Uterus (tissue), 4 donors: ENCODE measurements at places on chromosomes 5 and 9. TPM values are rescaled to one million over a fixed set of nuclear protein-coding genes. Genes with fewer than 3 reads are reported as not detected.

DNA sequence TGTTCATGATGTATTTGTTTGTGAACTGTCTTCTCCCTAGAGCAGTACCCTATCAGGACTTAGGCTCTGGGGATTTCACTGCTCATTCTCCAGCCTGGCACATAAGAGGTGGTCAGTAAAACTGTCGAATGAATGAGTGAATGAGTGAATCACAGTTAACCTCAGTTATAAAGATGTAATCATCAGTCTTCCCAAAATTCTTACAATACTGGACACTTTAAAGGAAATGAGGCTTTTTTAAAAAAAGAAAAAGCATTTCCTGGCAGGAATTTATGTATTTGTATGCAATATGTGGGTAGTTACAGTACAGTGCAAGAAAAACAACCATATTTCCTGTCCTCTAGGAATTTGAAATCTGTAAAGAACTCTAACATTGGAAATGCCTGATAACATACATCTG lies 59.6 kb downstream of the RAI14 start:
- no peaks in the 10 kb centered on the region for H3K36me3 ChIP-seq
- no peaks in the 10 kb centered on the region for H3K4me1 ChIP-seq
- H3K27me3 ChIP-seq = no peaks in the 10 kb centered on the region
- H3K27ac ChIP-seq = peak overlapping the region; percentile 73

DNA sequence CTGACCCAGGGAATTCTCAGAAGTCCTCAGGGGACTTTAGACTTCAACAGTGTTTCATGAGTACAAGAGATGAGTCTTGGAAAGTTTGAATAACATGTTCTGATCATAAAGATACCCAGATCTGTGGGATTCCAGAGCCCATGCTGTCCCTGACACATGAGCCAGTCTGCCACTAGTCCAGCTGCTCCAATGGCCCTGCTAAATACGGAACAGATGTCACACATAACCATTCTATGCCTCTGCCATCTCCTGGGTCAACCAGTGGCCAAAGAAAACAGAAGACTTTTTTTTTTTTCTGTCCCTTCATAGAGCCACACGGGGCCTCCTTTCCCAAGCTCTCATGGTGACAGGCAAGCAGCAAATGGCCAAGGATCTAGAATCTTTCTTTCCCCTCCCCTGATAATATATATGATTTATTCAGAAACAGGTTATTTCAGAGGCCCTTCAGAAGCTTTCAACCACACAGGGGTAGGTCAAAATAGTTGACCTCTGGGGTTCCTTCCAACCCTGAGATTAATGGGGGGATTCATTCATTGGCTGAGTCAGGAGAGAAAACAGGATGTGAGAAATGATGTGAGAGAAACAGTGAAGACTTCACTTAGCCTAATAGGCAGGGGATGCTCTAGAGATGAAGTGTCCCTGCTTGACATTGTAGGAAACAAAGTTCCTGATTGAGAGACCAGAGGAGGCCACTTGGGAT lies 367.7 kb downstream of the CDK5RAP2 start:
- DNase-seq = no peak
- no peaks in the 10 kb centered on the region for H3K27me3 ChIP-seq
- H3K4me3 ChIP-seq = no peak overlapping the region
- no peaks in the 10 kb centered on the region for H3K36me3 ChIP-seq
- H3K27ac ChIP-seq = no peak overlapping the region

DNA sequence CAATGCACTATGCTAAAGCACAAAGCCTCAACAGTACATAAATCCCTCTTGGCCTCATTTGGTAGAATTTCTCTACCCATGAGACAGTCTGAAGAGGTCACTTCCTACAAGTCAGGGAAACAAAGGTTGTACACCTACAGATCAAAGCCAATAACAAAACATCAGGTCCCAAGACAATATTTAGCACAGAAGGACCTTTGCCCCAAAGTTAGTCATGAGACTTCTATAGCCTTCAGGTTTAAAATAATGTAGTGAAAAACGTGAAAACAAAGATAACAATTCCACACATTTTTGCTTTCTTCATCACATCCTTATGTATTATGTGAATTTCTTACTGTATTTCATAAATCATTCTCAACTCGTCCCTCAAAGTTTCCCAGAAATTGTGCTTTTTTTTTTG lies 15.8 kb downstream of the AFF4 start:
- H3K27me3 ChIP-seq = no peaks in the 10 kb centered on the region
- no peak overlapping the region for H3K4me3 ChIP-seq
- H3K36me3 ChIP-seq = no peaks in the 10 kb centered on the region
- H3K4me1 ChIP-seq = no peaks in the 10 kb centered on the region
- no peak for DNase-seq
- no peak overlapping the region for H3K27ac ChIP-seq

DNA sequence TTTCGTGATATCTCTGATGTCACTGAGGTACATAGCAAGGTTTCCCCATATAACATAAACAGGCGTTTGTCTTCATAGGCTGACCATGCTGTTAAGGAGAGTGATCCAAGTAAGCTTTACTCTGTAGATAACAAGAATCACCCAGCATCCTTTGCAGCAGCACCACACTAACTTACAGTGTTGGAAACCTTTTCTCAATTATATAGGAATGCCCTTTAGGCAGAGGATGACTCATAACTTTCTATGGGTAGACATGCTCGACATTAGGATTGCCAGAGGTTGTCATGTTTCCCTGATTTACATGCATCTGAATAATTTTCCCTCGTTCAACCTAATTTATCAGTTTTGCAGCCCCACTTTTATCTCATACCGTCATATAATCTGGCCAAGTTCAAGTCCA lies 870.0 kb upstream of the CDH9 start:
- no peak overlapping the region for H3K27ac ChIP-seq
- H3K4me3 ChIP-seq = no peak overlapping the region
- no peaks in the 10 kb centered on the region for H3K4me1 ChIP-seq
- DNase-seq = no peak
- no peaks in the 10 kb centered on the region for H3K36me3 ChIP-seq

DNA sequence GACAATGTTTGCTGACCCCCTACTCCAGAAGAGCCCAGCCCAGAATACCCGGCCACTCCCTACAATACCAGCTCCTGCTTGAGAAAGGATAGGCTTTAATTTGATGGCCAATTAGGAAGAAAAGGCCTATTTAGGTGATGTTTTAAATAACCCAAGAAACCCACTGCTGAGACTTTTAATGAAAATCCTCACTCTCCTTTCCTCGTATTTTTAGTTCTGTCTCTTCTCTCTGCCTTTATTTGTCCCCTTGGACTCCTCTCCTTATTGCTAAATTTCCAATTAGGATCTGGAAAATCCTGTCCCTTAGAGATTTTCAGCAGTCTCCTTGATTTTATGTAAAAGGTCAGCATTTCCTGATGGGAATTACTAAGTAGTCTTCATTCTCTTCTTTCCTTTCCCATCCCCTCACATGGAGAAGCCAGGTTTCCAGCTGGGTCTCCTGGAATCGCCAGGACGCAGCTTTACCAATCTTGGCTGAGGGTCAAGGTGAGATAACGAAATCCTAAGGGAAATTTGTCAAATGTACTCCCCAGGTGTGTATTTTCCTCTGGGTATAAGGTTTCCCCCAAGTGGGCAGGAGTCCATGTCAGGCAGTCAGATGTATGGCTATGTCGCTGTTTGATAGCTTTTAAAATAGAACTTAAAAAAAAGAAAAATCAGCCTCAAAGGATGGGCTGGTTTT lies 11.7 kb downstream of the STC2 start:
- H3K36me3 ChIP-seq = no peaks in the 10 kb centered on the region
- no peaks in the 10 kb centered on the region for H3K27me3 ChIP-seq

GRCh38 chr5:150851039-150851438 lies 4.7 kb downstream of the IRGM start:
- no peaks in the 10 kb centered on the region for H3K27me3 ChIP-seq
- H3K4me1 ChIP-seq = no peaks in the 10 kb centered on the region
- H3K36me3 ChIP-seq = no peaks in the 10 kb centered on the region

DNA sequence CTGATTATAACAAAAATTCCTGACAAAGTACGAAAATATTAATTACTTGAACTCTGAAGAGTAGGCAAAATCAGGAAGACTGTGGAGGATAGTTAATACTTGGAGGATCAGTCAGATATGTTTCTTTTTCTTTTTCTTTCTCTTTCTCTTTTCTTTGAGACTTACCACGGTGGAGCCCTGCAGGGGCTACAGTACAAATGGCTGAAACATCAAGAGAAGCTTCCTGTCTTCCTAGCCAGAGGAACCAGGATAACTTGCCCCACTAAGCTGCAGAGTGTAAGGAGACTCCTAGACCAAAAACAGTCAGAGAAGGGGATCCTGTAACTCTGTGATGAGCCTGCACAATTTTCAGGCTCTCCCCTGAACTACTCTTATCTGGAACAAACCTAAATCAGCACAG lies 324.6 kb upstream of the TYRP1 start:
- H3K36me3 ChIP-seq = no peaks in the 10 kb centered on the region
- H3K4me3 ChIP-seq = no peak overlapping the region
- no peaks in the 10 kb centered on the region for H3K4me1 ChIP-seq
- no peaks in the 10 kb centered on the region for H3K27me3 ChIP-seq
- no peak for DNase-seq

DNA sequence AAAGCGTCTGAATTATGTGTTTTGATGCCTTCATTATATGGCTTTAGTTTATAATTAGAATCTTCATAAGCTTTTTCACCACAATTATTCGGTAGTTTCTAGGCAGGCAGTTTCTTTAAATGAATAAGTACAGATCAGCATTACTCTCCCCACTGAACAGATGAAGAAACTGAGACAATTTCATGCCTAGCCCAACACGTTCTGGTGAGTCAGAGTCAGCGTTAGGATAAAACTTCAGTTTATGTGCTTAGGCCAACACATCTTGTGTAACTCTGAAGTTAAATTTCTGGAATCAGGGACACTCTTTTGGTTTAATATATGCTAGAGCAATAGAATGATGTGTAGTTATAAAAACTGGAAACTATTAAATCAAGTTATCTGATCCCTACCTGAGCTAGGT lies 186.7 kb upstream of the ELL2 start:
- no peak overlapping the region for H3K27ac ChIP-seq
- no peaks in the 10 kb centered on the region for H3K4me1 ChIP-seq
- no peaks in the 10 kb centered on the region for H3K36me3 ChIP-seq
- no peak for DNase-seq

DNA sequence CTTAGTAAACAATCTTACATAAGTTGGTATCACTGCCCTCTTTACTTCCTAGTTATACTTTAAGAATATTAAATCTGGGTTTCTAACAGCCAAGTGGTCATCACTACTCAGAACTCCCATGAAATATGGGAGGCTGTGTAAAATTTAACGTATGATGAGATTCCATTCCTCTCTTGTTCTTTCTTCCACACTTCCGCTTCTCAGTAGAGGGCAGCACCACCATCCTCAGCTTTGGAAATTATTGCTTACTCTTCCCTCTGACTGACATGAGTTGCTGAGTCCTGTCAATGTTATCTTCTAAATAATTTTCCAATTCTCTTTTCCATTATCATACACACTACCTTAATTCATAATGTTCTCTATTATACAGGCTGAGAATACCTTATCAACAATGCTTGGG lies 194.0 kb downstream of the RFX3 start:
- no peak for DNase-seq
- H3K4me1 ChIP-seq = no peaks in the 10 kb centered on the region
- H3K4me3 ChIP-seq = no peak overlapping the region
- H3K27me3 ChIP-seq = no peaks in the 10 kb centered on the region
- H3K27ac ChIP-seq = no peak overlapping the region

GRCh38 chr5:135013947-135014570 lies 20.0 kb downstream of the PITX1 start:
- no peak for DNase-seq
- H3K27ac ChIP-seq = no peak overlapping the region
- H3K4me3 ChIP-seq = no peak overlapping the region
- H3K36me3 ChIP-seq = no peaks in the 10 kb centered on the region
- H3K4me1 ChIP-seq = no peaks in the 10 kb centered on the region

GRCh38 chr5:61319388-61320146 lies 12.5 kb upstream of the ZSWIM6 start:
- no peaks in the 10 kb centered on the region for H3K4me1 ChIP-seq
- H3K27me3 ChIP-seq = no peaks in the 10 kb centered on the region
- H3K4me3 ChIP-seq = no peak overlapping the region
- peak overlapping the region; percentile 16 for H3K27ac ChIP-seq

DNA sequence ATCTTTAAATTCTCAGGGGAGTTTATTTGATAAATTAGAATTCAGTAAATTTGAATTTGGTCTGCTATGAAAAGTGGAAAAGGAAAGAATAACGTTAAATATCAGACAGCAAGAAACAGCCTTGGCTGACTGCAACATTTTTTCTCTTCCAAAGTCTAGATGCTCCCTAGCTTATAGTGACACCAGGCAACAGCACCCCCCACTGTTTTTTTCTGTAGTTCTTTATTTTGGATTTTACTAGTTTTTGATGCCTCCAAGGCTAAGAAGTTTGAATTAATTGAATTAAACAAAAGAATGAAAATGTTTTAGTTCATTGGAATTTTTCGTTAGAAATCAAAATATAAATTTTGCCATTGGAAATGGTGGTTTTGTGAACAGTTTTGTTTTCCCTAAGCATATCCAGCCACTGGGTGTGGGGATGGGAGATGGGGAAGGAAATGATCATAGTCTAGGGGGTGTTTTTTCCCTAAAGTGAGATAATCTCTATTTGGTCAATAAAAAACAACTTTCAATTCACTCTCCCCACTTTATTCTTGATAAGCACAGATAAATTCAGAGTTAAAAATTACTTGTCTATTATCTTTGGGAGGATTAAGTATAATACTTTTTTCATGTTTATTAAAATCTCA lies 199.3 kb upstream of the CD180 start:
- H3K27ac ChIP-seq = no peak overlapping the region
- H3K4me3 ChIP-seq = no peak overlapping the region
- H3K27me3 ChIP-seq = no peaks in the 10 kb centered on the region
- no peaks in the 10 kb centered on the region for H3K4me1 ChIP-seq

DNA sequence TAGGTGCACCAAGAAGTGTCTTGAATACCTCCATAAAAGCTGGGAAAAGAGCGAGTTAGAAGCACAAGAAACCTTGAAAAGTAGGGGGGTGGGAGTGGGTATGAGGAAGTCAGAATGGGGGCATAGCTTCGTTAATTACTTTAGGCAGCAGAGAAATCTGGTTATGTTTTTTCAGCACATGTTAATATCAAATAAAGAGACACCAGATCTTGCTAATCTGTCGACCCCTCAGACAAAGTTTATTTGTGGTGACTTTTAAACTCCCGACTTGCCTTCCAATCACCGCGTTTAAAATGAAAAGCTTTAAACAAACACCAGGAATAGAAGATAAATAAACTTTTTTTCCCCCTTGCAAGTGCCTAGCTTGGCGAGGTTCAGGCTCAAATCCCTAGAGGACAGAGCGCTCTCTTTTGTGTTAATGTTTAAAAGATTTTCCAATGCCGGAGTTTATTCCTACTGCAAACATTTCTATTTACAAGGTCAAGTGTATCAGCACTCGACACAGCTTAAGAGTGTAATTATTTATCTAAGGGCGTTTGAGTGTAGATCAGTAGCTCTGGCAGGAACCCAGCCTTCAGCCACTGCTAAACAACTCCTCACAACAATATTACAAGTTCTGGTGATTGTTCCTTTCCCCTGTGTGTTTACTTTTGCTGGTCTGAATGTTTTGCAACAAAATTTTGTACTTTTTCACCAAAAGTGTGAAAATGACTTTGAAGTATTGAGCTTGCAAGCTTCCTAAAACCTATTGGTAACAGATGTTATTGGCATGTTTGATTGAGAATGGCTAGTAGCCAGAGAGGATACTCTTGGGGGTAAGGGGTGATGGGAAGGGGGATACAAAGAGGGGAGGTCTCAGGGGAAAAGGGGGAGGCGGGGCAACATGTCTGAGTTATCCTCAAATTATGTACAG lies 3.8 kb downstream of the GAS1 start:
- no peaks in the 10 kb centered on the region for H3K4me1 ChIP-seq
- H3K27ac ChIP-seq = peak overlapping the region; percentile 93
- no peaks in the 10 kb centered on the region for H3K36me3 ChIP-seq
- DNase-seq = no peak
- H3K27me3 ChIP-seq = no peaks in the 10 kb centered on the region
- peak overlapping the region; percentile 57 for H3K4me3 ChIP-seq

The C6 gene
- total RNA-seq = 2.0 TPM

The COL23A1 gene
- total RNA-seq = 2.0 TPM

The NINJ1 gene
- total RNA-seq = 20.6 TPM

The TMEM203 gene
- total RNA-seq = 53.3 TPM

The PIP5K1B gene
- total RNA-seq = 8.2 TPM

The NUTM2F gene
- total RNA-seq = not detected
